Testis (tissue), 5 donors: ENCODE measurements at places on chromosomes 7 and 10. TPM values are rescaled to one million over a fixed set of nuclear protein-coding genes. Genes with fewer than 3 reads are reported as not detected.

DNA sequence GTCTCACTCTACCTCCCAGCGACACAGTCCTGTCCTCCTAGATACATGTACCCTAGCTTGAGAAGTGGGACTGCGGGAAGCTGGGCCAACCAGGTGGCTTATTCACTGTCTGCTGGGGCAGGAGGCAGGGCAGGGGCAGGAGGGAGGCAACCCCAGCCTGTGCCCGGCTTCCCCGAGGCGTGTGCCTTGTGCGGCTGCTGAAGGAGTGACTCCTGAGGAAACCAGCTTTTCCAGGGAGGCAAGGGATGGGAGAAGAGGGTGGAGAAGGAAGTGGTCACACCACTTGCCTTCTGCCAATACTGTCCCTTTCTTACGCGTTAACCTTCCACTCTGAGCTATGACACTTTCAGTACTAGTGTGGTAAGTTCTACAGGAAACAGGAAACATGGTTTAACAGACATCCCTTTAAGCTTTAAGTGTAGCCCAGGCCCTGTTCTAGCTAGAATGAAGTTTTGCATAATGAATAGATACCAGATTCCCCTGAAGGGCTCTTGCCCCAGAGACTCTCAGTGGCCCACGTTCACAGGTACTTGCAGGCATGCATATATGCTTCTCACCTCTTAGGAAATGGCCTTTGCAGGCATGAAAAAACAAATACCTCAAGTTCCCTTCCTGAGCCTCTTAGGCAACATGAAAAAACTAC is 40.6 kb downstream of the SYPL1 start:
- no peak for DNase-seq

GRCh38 chr10:58554316-58554715 is 41.6 kb downstream of the BICC1 start:
- DNase-seq: no peak

The KIN gene
- polyA plus RNA-seq: 8.3 TPM

The NKX1-2 gene
- not detected for polyA plus RNA-seq

- DNase-seq: no peak
These were observed 259.0 kb upstream of the GHITM start for GRCh38 chr10:83880252-83880791.

DNA sequence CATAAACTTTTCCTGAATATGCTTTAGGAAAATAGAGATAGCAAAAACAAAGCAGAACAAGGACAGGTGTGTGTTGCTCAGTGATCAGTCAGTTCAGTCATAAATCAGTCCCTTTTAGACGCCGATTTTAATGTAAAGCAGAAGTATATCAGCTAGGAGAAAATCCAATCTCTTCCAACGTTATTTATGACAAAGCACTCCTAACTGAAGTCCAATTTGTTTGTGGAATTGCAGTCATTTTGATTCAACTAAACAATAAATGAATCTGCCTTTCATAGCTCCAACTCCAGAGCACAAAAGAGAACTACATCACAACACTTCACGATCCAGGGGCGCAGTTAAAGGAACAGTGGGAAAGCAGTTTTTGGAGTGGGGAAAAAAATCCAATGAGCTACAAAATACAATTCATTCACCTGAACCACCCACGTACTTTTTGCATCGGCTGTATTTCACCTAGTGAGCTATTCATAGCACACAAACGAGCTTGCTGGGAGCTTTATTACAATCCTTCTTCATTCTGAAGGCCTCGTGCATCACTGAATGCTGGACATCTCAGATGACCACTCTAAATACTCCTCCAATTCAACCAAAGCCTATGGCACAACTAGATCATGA is 151.3 kb downstream of the LRRN3 start:
- DNase-seq: no peak

- no peak for DNase-seq
These were observed 51.3 kb upstream of the WDR11 start for GRCh38 chr10:120799849-120800248.

GRCh38 chr10:123974406-123974805 is 82.8 kb upstream of the CPXM2 start:
- DNase-seq: no peak

The KLF14 gene
- 1.7 TPM for polyA plus RNA-seq

The SUFU gene
- polyA plus RNA-seq: 28.4 TPM

The TUBB8 gene
- polyA plus RNA-seq: 1.4 TPM

- DNase-seq: no peak
These were observed 11.3 kb downstream of the DMBT1 start for GRCh38 chr10:122571892-122572291.

GRCh38 chr10:48390933-48391845 is 84.7 kb downstream of the MAPK8 start:
- DNase-seq: no peak

GRCh38 chr10:72318418-72319262 is 36.1 kb downstream of the DNAJB12 start:
- no peak for DNase-seq

DNA sequence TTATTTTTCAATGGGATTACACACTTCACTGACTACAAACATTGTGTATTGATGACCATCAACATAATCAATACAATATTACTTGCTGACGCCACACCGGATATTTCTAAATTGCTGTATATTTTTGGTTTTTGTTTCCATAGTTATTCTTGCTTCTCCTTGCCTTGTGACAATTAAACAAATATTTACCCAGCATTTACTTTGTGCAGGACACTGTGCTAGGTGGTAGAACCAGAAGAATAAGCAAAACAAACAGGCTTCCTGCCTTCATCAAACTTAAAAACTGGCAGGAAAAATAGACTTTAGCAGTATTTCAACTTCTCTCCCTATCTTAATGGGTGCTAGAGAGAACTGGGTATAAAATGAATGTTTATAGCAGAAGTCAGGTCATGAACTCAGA is 50.6 kb downstream of the ZNF277 start:
- no peak for DNase-seq

DNA sequence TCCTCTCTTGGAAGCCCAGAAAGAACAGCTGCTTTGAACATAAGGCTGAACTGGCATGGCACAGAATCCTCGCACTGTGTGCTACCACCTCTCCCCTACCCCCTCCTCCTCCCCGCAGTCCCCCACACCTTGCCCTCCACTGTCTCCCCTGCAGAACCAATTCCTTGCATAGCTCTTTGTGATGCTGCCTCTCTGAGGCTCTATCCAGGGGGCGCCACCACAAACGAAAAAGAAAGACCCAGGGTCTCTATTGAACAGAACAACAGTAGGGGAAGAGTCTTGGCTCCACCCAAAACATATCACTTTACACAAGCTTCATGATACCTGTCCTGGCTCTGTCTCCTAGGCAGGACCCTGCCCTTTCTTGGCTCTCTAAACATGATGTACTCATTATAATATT is 26.2 kb upstream of the EBLN1 start:
- no peak for DNase-seq

- peak; percentile 25 for DNase-seq
These were observed at the start of gene C1QL3 for GRCh38 chr10:16521311-16522016. C1QL3 (minus strand) TSS chr10:16521879; CDS start chr10:16521065, 814 bp downstream.

The HOXA3 gene
- polyA plus RNA-seq: 2.8 TPM

DNA sequence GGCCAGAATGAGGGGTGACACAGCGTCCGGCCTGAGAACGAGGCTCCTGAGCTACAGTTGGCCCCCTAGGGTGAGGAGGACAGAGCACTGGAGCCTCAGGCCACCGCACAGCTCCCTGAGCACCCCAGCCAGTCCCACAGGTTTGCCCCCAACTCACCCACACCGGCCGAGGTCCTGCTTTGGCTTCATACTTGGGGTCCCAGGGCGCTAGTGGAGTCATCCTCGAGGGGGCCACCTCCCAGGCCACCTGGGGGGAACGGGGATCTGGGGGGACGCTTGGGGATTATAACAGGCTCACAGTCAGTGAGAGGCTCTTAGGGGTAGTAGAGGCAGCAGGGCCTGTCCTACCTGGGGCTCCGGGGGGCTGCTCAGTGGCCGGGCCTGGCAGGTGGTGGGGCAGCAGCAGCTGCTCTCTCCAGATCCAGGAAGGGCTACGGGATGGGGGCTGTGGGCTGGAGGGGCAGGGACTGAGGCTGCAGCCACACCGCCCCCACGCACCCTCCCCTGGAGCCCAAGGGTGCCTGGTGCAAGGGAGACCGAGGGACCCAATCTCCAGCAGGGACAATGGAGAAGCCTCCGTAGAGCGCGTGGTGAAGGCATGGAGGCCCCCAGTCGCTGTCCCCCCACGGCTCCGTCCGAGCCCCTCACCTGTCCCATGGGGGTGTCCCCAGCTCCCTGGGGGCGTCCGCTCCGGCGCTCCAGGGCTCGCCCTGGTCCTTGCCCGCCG is 588 bp downstream of the SAP25 start:
- no peak for DNase-seq

DNA sequence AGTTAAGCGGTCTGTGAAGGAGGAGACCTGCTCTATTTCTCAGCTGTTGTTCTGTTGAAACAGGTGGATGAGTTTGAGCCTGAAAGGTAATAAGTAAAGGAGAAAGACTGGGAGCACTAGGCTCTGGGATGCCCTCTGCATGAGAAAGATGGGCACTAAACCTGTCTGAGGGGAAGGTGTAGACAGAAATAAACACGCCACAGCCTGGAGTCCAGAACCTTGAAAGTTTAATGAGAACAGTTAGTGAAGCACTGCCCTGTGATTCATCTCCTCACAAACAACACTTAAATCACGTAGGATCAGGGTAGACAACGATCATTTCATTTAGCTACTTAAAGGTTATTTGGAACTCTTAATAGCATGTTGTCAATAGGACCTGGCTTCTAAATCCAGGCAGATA is 193.1 kb downstream of the PHTF2 start:
- DNase-seq: no peak

The STRIP2 gene
- 18.8 TPM for polyA plus RNA-seq
